ENCODE measurements at places on chromosomes 13 and 19.

- no peak for DNase-seq
Measured at GRCh38 chr19:2175742-2176141, 12.0 kb downstream of the DOT1L start.

DNA sequence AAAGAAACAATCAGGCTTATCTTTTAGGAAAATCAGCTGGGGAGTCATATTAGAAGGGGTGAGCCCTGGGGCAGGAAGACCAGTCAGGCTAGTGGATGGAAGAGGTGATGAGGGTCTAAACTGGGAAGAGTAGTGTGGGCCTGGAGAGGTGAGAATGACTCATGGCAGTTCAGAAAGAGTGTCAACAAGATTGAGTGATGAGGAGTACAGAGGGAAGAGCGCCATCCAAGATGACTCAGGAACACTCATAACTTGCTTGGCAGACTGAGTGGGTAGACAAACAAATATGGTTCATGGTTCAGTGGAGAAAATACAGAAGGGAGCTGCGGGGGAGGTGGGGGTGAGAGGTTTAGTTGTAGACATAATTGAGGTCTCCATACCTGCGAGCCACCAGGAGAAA is 17.3 kb upstream of the CLDN10 start:
- no peak for DNase-seq

DNA sequence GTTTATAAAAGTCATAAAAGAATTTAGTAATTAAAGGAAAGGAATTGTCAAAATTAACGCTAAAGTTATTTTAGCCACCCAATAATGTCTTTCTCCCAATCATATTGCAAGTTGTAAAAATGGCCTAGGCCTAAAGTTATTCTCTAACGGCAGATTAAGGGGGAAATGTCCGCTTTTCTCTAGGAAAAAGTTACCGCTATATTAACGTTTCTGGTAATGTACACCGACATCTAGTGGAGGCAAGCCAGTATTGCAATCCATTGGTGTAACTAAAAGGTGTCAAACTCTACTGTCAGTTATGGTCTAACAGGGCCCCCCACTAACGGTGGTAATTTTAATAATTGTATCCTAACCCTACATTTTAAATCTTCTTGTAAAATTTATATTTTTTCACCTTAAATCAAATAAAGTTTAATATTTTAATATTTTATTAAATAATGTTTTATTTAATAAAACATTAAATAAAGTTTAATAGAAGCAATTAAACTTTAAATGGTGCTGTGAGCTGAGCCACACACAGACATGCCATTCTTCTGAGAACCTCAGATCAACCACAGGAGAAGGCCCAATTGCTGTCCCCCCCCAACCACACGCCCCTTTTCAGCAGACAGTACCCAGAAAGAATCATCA is 35.9 kb upstream of the ZSCAN5A start:
- peak; percentile 68 for DNase-seq

- DNase-seq, result no peak
Measured at GRCh38 chr19:15727724-15728123, at the start of gene OR10H2. Gene OR10H2 (plus strand): TSS chr19:15728024. CDS start chr19:15728044, 20 bp downstream.

GRCh38 chr19:38362076-38362945 is 12.1 kb upstream of the PSMD8 start:
- DNase-seq, result peak; percentile 95

GRCh38 chr13:48906200-48906599 is 69.5 kb upstream of the FNDC3A start:
- DNase-seq, result no peak

DNA sequence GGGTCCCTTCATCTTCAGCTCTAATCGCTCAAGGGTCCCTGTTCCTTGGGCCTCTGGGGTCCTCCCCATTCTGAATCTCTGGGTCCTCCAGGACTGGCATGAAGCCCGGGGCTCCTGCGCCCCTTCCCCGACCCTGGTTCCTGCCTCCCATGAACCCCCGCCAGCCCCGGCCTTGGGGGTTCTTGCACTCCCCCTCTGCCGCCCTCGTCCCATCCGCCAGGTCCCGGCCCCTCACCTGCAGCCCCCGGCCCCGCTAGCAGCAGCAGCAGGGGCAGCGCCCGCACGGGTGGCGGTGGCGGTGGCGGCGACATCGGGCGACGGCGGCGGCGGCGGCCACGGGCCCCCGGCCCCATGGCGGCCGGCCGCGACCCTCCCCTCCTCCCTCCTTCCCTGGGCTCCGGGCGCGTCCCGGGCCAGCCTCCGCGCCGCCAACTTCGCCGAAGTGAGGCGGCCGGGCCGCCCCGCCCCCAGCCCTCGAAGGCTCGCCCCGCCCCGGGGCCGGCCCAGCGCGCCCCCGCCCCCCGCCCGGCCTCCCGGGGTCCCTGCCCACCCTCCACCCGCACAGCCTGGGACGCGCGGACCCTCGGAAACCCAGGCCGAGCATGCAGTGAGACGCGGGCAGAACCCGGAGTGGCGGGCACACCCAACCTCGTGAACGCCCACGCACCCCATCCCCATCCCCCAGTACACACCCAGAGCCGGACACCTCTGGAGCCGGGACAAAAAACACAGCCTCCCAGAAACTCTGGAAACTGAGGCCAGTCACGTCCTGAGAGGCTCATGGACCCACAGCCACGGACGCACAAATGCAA is at the start of gene NOTCH3:
Gene NOTCH3 (minus strand): TSS at position 443 of the 812 bp plus-strand sequence. CDS start 90 bp downstream, at position 353.
- DNase-seq, result peak; percentile 89

- peak; percentile 22 for DNase-seq
Measured at GRCh38 chr13:54144828-54145227, 1116.2 kb downstream of the OLFM4 start.

GRCh38 chr19:49852631-49853126 is 1.7 kb downstream of the PTOV1 start:
- no peak for DNase-seq

DNA sequence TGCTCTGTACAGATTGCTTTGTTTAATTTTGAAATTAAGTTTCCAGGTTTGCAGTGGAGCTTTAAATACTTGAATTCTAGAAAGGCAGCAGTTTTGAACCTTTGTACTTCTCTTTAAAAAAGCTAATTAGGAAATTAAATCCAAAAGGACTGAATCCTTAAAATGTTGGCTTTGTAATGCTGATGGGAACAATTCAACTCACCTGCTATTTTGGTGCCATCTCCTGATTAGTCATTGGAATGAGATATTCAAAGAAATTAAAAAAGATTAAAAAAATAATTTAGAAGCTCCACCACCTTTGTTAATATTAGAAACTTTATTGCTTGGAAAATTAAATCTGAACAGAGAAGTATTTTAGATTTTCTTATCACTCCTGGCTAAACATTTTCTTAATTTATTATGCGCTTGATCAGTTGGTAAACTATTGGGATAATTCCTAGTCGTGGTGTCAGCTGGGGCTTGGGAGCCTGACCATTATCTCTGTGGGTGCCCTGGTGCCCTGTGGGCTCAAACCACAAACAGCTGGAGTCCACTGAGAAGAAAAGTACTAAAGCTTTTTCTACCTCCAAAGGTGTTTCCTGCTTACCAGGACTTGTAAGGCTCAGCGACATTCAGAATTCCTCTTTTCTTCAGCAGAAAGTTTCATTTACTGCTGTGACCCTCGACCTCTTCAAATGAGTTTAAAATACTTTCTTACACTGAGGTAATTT is 540.4 kb downstream of the DIAPH3 start:
- DNase-seq, result no peak

- DNase-seq, result no peak
Measured at GRCh38 chr19:45663800-45664199, 4.2 kb upstream of the GIPR start.

- DNase-seq, result no peak
Measured at GRCh38 chr13:59651479-59651878, 512.2 kb downstream of the DIAPH3 start.

- DNase-seq, result no peak
Measured at GRCh38 chr19:15971224-15971780, 22.5 kb downstream of the OR10H4 start.

DNA sequence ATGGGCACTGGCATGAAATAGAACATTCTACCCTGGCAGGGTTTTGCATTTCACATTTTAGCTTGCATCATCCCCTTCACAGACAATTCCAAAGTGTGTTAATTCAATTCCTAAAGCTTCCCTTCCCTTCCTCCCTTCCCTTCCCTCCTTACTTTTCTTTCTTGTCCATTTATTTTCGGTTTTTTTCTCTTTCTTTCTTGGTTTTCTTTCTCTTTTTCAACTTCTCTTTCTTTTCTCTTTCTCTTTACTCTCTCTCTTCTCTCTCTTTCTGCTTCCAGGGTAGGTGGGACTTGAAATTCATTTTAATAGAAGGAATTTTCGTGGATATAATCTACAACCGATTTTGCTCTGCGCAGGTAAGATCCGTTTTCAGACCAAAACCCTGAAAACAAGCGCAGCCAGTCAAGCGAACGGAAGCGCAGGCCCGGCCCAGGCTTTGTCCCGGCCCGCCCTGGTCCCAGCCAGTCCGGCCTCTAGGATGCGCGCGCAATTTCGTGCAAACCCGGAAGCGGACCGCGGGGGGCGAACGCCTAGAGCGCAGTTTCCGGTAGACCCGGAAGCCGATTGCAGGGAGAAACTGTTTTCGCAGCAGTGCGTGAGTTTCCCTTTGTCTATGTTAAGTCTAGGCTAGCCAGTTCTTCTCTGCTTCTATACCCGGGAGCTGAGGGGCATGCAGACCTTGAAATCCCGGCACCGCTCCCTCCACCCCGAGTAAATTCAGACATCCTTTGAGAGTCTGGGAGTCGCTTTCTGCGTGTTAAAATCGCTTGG is at the start of gene ZNF528:
Gene ZNF528 (plus strand): TSS at position 540 of the 771 bp plus-strand sequence. CDS start 4,165 bp downstream, outside the sequence.
- peak; percentile 92 for DNase-seq

DNA sequence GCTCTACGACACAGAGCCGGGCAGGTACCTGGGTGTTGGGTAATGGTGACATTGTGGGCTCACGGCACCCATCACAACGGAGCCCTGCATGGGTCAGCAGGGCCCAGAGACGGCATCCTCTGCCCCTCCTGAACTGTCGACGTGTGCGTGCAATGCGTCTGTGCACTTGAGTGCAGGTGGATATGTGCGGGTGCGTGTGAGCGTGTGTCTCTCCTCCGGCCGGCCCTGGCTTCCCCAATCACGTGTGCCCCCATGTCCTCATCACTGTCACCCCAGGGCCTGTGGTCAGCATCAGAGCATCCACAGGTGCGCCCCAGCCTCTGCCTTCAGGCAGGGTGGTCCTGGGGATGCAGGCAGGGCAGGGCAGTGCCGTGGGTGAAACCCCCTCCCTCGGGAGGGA is 37.2 kb upstream of the TPM4 start:
- DNase-seq, result no peak

GRCh38 chr13:41402691-41403511 is 54.4 kb upstream of the RGCC start:
- no peak for DNase-seq

GRCh38 chr13:75959861-75960481 is 323.8 kb downstream of the LMO7 start:
- DNase-seq, result no peak

Data from neural progenitor cell (in vitro differentiated cells).